ENCODE measurements at places on chromosomes 2 and 18.
A peak's percentile ranks its signal among the peaks of the same experiment; 100 is the strongest.

DNA sequence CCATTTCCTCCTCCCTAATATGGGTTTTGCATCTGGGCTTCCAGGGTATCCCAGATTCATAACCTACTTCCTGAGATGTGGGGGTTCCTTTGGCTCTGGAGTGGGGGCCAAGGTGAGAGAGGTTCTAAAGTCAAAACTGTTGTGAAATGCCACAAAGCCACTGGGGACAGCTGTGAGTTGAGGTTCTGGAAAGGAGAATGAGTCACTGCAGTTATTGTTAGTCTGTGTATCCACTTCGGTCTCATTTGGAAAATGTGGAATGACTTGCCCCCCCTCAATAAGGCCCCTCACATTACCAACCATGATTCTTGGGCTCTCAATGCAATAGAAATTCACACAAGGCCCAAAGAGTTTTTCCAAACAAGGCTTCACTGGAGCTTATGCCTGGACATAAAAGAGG, 51.1 kb upstream of the LGALSL start:
- no peak for DNase-seq

DNA sequence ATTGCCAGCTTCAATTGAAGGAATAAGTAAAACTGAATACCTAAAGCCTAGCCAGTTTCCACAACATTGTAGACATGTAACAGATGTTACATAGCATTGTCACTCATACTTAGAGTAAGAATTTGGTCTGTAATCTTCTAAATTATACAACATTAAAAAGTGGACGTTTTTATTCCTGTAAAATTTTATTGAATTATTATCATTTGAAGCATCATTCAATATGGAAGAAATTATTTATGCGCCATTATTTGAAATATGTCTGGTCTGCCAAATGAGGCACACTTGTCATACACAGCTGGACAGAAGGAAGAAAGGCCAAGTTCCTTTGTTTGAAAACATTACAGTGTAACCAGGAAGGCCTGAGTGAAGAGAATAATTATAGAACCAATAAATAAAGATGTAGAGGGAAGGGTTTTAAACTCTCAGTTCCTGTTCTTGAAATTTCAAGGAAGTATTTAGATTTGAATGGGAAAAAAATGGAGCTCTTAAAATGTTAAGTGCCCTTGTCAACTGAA, 575.5 kb downstream of the LRRTM4 start:
- no peak for DNase-seq

DNA sequence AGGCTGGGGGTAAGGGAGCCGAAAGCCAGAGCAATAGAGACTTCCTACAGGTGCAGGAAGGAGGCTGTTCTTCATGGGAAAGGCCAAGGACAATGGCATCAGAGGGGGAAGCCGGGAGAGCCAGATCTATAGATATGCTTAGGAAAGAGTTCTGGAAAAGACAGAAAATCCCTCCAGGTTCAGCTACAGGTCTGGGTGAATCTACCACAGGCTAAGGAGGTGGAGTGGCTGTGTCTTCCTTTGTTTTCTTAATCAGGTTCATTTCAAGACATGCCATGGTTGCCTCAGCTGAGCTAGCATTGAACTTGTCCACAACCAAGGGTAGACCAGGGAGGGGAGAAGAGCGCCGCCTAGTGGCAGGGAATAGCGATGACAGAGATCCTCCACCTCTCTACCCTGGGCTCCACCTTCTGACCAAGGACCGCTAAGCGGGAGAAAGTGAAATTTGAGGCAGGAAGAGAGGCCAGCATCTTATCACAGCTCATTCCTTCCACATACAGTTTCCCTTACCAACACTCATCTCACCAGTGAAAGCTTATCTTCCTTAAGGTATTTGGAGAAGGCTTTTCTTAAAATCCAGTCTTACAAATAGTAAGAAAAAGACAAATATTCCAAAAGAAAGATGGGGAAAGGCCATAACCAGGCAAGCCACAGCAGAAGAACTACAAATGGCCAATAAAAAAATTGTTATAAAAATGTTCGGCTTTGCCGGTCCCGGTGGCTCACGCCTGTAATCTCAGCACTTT, 74.2 kb downstream of the VIT start:
- no peak for DNase-seq

DNA sequence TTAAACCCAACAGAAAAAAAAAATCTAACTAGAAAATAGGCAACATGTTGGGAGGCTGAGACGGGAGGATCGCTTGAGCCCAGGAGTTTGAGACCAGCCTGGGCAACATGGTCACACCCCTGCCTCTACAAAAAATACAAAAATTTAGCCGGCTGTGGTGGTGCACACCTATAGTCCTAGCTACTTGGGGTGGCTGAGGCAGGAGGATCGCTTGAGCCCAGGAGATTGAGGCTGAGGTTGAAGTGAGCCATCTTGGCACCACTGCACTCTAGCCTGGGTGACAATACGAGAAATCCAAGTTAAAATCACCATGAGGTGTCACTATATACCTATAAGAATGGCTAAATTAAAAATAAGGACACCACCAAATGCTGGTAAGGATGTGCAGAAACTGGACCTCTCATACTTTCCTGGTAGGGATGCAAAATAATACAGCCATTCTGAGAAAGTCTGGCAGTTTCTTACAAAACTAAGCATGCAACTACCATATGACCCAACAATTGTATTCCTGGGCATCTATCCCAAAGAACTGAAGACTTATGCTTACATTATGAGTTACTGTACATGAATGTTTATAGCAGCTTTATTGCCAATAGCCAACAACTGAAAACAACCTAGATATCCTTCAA, 2.2 kb downstream of the SEPTIN10 start:
- DNase-seq, result peak; percentile 79

GRCh38 chr2:24491542-24492420, 727 bp downstream of the NCOA1 start:
- no peak for DNase-seq

DNA sequence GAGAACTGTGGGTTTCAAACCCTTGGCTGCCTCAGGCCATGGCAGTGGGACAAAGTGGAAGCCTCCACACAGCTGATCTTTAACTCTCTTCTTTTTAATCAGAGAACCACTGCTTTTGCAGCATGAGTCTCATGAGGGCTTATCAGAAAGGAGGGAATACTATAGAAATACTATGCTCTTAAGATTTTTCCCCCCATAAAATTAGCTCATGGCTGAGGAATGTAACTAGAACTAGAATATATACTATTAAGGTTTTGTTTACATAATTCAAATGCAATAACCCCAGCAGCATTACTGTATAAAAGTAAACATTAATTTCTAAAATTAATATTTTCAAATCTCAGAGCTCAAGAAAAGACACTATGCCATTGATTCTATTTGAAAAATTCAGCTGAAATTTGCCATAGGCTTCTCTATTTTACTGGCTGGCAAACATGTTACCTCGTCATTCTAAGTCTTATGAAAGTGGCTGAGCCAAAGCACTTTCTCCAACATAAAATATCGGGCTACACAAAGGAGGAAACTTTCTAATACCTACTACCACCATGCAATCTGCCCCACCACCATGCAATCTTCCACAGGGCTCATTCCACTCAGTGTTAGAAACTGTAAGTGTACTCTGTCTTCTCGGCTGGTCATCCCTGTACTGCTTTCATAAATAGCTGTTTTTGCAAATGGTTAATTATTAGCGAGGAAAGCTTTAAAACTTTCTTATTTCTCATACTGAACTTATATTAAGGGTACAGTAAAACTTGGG, 42.5 kb downstream of the WDR35 start:
- no peak for DNase-seq

- no peak for DNase-seq
These were observed 263.8 kb downstream of the RBM43 start for GRCh38 chr2:150997702-150998440.

GRCh38 chr18:44715245-44715644, 34.6 kb downstream of the SETBP1 start:
- DNase-seq, result no peak

GRCh38 chr2:69149631-69150215, 136.7 kb downstream of the ANTXR1 start:
- DNase-seq, result peak; percentile 50

DNA sequence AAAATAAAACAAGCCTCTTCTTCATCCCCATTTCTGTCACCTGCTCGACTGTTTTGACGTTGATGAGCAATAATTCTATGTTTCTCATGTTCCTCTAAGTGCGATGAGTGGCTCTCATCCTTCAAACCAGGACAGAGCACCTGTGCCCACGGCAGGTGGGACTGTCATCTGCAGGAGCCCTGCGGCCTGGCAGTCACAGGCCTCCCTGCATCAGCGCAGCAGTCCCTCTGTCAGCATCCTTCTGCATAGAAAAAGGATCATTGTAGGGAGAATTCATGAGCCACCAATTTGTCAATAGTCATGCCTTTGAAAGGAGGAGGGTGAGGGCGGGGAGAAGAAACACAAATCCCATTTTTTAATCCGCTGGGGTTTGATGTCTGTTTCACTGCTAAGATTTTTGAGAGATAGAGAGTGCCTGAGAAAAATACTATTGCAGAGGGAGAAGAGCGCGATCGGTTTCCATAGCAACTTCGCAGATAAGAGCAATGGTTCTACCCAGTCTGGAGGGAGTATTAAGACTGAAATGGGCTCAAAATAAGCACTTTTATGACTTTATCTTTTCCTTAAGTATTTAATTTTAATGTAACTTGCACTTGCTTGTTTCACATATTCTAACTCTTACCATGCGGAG, 234.3 kb upstream of the NCKAP5 start:
- DNase-seq, result no peak

GRCh38 chr2:11710210-11710609, 36.2 kb upstream of the LPIN1 start:
- DNase-seq, result no peak

DNA sequence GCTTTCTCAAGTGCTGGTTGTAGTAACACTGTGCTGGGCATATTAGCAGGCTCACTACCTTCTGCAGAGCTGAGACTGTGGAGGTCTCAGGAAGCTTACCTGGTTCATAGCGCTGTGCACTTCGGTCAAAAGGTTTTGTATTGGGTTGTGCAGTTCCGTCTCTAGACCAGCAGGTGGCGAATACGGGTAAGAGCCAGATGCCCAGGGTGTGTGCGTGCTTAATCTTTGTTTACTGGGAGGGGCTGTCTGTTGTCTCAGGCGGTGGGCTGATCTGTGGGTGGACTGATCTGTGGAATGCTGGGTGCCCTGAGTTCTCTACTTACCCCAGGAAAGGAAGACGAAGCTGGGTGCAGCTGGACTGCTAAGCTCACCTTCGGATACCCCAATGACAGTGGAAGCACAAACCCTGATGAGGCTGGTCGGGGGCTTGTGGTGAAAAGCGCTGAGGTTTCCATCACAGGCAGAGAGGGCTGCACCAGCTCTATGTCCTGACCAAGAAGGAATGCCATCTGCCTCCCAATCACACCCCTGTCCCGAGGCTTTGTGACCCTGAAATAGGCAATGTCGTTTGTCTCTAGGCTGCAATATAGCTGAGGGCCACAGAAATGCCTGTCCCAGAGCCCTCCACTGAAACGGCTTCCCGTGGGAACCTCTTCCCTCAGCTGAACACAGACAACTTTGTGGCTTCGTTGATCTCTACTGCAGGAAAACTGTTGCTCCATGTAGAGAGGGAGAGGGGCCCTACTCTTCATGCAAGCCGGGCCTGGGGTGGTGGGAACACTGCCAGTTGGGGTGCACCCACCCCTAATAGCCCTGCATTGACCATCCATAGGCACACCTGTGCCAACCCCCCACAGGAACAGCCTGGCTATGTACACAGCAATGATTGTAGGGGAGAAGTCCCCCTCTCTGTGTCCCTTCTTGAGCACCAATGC, 45.9 kb upstream of the FAM117B start:
- DNase-seq, result no peak

- no peak for DNase-seq
These were observed 190.1 kb downstream of the ERBB4 start for GRCh38 chr2:212348501-212348900.

- no peak for DNase-seq
These were observed 114.7 kb downstream of the TNS1 start for GRCh38 chr2:217887841-217888701.

DNA sequence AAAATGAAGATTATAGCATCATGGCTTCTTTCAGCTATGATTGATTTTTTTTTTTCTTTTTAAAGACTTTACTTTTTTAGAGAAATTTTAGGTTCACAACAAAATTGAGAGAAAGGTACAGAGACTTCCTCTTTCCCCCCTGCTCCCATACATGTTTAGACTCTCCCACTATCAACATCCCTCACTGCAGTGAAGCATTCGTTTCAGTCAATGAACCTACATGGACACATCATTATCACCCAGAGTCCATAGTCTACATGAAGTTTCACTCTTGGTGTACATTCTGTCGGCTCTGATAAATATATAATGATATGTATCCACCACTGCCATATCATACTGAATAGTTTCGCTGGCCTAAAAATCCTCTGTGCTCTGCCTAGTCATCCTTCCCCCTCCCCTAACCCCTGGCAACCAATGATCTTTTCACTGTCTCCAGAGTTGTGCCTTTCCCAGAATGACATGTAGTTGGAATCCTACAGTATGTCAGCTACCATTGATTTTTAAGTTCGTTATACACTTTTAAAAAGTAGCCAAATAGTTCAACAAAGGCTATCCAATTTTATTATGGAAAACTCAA, 86.8 kb downstream of the GPD2 start:
- DNase-seq, result no peak

DNA sequence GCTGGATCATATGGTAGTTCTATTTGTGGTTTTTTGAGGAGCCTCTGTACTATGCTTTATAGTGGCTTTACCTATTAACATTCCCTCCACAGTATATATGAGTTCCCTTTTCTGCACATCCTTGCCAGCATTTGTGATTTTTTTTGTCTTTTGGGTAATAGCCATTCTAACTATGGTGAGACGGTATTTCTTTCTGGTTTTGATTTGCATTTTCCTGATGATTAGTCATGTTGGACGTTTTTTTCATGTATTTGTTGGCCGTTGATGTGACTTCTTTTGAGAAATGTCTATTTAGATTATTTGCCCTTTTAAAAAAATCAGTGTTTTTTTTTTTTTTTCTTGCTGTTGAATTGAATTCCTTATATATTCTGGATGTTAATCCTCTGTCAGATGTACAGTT, 31.1 kb downstream of the ACTR3 start:
- DNase-seq, result no peak

DNA sequence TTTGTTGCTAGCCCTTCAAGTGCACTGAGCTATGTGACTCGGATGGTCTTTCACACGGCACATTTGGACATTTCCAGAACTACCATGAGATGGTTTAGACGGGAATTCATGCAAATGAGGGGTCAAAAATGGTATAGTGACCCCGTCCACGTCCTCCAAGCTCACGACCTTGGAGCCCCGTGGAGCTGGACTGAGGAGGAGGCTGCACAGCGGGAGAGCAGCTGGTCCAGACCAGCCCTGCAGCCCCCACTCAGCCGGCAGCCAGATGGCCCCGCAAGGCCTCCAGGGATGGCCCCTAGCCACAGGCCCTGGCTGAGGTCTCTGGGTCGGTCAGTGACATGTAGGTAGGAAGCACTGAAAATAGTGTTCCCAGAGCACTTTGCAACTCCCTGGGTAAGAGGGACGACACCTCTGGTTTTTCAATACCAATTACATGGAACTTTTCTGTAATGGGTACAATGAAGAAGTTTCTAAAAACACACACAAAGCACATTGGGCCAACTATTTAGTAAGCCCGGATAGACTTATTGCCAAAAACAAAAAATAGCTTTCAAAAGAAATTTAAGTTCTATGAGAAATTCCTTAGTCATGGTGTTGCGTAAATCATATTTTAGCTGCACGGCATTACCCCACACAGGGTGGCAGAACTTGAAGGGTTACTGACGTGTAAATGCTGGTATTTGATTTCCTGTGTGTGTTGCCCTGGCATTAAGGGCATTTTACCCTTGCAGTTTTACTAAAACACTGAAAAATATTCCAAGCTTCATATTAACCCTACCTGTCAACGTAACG, 88.8 kb downstream of the EPAS1 start:
- DNase-seq, result no peak
